Activated CD4-positive, CD25-positive, alpha-beta regulatory T cell treated with anti-CD3 and anti-CD28 coated beads, Interleukin-2, amount 50 U/mL, for 24 hours (primary cell): ENCODE measurements at places on chromosomes 5 and 9.
A peak's percentile ranks its signal among the peaks of the same experiment; 100 is the strongest.

GRCh38 chr9:14095277-14095676 lies 218.7 kb downstream of the NFIB start:
- no peak for ATAC-seq

- ATAC-seq: no peak
These were observed 136.9 kb downstream of the UGCG start for GRCh38 chr9:112033237-112034215.

- no peak for ATAC-seq
These were observed 21.6 kb downstream of the MRPL22 start for GRCh38 chr5:154962494-154962893.

- no peak for ATAC-seq
These were observed 409.8 kb downstream of the NTRK2 start for GRCh38 chr9:85079349-85079748.

GRCh38 chr5:68708842-68709170 lies 385.0 kb upstream of the SLC30A5 start:
- no peak for ATAC-seq

GRCh38 chr5:4661836-4662235 lies 478.3 kb upstream of the ADAMTS16 start:
- ATAC-seq: no peak

DNA sequence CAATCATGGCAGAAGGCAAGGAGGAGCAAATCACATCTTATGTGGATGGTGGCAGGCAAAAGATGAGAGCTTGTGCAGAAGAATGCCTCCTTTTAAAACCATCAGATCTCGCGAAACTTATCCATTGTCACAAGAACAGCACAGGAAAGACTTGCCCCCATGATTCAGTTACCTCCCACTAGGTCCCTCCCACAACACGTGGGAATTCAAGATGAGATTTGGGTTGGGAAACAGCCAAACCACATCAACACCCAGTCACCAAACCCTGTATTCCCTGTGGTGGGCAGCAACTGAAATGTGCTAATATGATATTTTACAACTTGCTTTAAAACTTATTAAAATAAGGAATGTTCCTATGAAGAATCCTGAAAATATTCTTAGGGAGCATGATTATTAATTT lies 54.2 kb downstream of the RASGRF2 start:
- ATAC-seq: no peak

GRCh38 chr5:14757850-14758249 lies 93.3 kb downstream of the OTULIN start:
- no peak for ATAC-seq

- ATAC-seq: no peak
These were observed 213.1 kb downstream of the PSAT1 start for GRCh38 chr9:78510035-78510434.

GRCh38 chr5:7876867-7877266 lies 7.9 kb downstream of the MTRR start:
- peak; percentile 83 for ATAC-seq

GRCh38 chr5:2169850-2170760 lies 287.4 kb upstream of the IRX4 start:
- no peak for ATAC-seq

DNA sequence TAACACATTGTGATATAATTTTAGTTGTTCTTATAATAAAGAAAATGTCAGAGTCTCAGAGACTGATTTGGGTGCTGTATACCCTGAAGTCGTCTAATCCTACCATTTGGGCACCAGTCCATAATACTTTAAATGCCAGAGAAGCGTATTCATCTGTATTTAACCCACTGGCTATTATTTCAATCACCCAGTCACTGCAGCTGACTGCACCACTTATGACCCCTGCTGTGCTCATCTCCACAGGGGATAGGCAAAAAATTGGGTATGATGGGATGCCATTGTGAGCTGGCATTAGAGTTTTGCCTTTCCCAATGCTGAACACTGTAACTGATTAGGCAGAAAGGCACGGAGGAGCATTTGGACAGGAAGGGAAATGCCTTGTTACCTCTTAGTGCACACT lies 599.7 kb downstream of the CAAP1 start:
- no peak for ATAC-seq

DNA sequence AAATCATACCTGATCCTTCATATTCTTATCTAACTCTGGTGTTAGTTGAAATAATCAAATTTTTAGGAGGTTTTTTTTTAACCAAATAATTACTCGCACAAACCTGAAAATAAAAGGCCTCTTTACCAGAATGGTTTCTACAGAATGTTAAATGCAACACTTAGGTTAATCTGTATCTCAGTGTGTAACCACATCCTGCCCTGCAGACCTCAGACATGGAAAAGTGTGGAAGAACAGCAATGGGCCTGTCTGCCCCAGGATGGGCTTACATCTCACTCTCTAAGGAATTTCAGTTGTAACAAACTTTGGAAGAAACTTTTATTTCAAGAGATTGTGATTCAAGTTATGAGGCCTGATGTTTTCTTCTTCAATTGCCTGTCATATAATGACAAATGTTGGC lies 32.5 kb upstream of the MIER3 start:
- no peak for ATAC-seq

DNA sequence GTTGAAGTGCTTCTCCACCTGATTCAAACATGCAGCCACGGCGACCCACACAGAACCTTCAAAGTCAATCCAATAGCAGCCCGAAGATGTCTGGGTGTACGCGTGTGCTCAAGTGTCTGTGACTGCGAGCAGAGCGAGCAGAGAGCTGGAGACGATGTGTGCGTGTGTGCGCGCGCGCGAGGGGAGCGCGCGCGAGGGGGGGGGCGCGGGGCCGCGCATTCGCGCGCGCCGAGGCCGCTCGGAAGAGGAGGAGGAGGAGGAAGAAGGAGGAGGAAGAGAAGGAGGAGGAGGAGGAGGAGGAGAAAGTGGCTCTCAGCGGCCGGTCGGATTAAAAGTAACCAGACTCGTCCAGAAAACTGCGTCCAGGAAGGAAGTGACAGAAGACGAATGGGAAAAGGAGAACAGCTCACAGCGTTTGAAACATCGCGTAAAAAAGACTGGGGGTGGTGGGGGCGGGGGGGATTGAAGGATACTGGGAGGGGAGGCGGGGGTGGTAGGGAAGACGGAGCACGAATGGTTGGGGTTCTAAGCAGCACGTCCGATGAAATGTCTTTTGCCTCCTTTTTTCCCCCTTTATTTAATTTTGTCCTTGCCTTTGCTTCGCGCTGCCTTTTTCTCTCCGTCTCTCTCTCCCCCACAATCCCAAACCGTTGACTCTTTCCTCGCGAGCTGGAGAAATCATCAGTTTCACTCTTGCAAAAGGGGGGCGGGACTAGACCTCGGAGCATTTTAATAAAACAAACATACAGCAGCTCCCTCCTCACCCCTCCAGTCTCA lies at the start of gene MEF2C:
MEF2C (minus strand) TSS at position 126 of the 777 bp plus-strand sequence. CDS start 59,396 bp downstream, outside the sequence.
- peak; percentile 39 for ATAC-seq
